AG04450 (cell line): ENCODE measurements at places on chromosomes 1 and 21. TPM values are rescaled to one million over a fixed set of nuclear protein-coding genes. Genes with fewer than 3 reads are reported as not detected.

OVAAL gene
- not detected in 2 replicates for polyA plus RNA-seq

OLIG2 gene
- not detected in 2 replicates for polyA plus RNA-seq

OLFML2B gene
- polyA plus RNA-seq, result 0.68 and 1.2 TPM in 2 replicates

MFAP2 gene
- polyA plus RNA-seq, result 30.9 and 43.9 TPM in 2 replicates

NHLH1 gene
- polyA plus RNA-seq, result 0.19 and 0.35 TPM in 2 replicates

MYCL gene
- 0.66 and 0.77 TPM in 2 replicates for polyA plus RNA-seq

FCRL1 gene
- polyA plus RNA-seq, result not detected in 2 replicates

LDLRAD1 gene
- polyA plus RNA-seq, result not detected in 2 replicates

AADACL3 gene
- polyA plus RNA-seq, result not detected in 2 replicates

TIE1 gene
- 0.76 and 1.3 TPM in 2 replicates for polyA plus RNA-seq

PPIAL4G gene
- polyA plus RNA-seq, result not detected in 2 replicates

S100A7 gene
- polyA plus RNA-seq, result not detected in 2 replicates

TTLL10 gene
- polyA plus RNA-seq, result not detected in 2 replicates

DIRAS3 gene
- 12.6 and 13.1 TPM in 2 replicates for polyA plus RNA-seq

SEC16B gene
- 4.0 and 4.3 TPM in 2 replicates for polyA plus RNA-seq

CFAP74 gene
- not detected in 2 replicates for polyA plus RNA-seq

GPR157 gene
- 1.1 TPM in 2 replicates for polyA plus RNA-seq

MRPS21 gene
- 65.2 and 71.0 TPM in 2 replicates for polyA plus RNA-seq

RAD54L gene
- polyA plus RNA-seq, result 1.8 and 1.9 TPM in 2 replicates

SLC2A1 gene
- 114 and 140 TPM in 2 replicates for polyA plus RNA-seq
